Activated CD4-positive, alpha-beta T cell treated with anti-CD3 and anti-CD28 coated beads for 1 hour (primary cell): ENCODE measurements at places on chromosomes 3 and 15.

GRCh38 chr15:92805080-92805690 is 94.9 kb upstream of the CHD2 start:
- no peak for DNase-seq

DNA sequence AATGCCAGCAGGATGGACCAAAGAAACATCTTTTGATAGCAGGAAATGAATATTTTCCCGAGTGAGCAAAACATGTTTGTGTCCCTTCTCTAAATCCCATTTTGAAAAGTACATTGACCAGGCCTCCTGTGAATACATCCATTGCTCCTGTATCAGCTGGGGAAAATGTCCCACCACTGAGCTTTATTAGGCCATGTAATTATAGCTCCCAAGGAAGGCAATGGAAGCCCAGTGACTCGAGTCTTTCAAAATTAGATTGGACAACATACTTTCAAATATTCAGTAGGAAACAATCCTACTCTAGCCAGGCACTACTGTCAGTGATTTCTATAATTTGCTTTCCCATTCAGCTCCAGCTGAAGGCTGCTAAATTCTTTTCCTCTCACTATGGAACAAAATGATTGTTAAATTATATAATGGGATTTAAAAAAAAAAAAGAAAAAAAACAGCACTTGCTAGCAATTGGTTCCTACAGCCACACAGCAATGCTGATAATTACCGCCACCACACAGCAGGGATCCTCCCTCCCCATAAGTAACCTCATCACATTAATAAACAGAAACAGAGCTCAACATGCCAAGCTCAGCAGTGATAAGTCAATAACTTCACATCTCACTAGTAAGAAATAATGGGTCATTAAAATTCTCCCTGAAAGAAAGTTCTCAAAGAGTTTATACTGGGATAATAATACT is 172.4 kb upstream of the SLC2A2 start:
- DNase-seq: no peak

DNA sequence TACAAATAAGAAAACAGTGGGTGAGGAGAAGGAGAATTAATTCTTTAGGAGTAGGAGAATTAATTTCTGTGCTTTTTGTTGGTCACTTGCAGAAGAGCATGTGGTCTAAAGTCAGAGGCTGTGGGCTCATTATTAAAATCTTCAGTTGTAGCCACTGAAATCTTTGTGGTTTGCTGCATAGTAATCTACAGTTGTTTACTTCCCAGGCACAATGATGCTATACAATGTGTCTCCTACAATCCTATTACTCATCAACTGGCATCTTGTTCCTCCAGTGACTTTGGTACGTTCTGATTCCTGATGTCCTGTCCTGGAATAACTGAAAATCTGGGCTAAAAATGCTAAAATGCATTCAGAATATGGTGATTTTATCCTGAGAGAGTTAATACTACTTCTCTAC is 21.0 kb downstream of the IFT122 start:
- no peak for DNase-seq

GRCh38 chr3:194274424-194275085 is 76.6 kb downstream of the CPN2 start:
- DNase-seq: no peak

GRCh38 chr15:88653200-88654064 is 14.6 kb downstream of the ISG20 start:
- no peak for DNase-seq

GRCh38 chr3:177473903-177474302 is 276.6 kb upstream of the TBL1XR1 start:
- no peak for DNase-seq

GRCh38 chr15:83323296-83323711 is 38.8 kb upstream of the BNC1 start:
- no peak for DNase-seq

GRCh38 chr3:148651549-148651948 is 46.2 kb upstream of the AGTR1 start:
- no peak for DNase-seq

GRCh38 chr3:59772416-59773408 is 722.9 kb upstream of the CFAP20DC start:
- peak; percentile 15 for DNase-seq

DNA sequence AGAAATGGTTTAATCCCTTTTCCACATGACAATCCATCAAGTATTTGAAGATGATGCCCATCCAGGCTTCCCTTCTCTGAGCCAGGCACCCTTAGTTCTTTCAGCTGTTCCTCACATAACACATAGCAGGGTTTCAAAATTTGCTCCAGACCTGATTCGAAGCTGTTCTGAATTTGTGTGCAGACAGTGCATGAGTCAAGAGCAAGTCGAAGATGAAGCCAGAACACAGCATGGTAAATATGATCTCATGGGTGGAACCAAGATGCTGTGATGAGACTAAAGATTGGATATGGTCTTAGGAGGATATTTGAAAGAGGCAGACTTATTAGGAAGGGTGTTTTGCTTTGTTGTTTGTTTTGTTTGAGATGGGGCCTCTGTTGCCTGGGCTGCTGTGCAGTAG is 32.6 kb upstream of the PDE8A start:
- DNase-seq: no peak

DNA sequence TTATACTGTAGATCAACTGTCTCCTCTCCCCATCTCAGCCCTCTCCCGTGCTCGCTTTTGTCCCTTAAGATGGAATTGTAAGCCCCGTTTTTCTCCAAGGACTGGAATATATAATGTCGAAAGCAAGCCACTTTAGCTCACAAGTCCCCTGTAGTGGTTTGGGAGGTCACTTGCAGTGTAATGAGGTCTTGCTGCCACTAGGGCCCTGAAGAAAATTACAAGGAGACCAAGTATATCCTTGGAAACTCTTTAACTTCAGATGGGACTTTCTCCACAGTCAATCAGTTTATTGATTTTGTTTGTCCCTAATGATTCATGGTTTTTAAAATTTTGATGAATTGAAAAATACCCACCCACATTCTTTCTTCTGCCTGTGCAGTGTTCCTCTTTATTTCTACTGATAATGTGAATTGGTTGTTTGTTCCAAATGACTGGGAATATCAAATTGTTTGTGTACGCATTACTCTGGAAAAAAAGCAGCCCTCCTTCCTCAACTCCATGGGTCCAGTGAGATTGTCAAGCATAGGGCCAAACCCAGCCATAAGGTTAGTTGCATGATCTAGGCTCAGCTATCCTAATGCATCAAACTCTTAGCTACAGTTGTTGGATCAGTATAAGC is 294.8 kb downstream of the MCTP2 start:
- DNase-seq: no peak

- DNase-seq: no peak
These were observed 20.3 kb downstream of the FAM98B start for GRCh38 chr15:38474155-38474757.

GRCh38 chr3:181705086-181705480 is 6.6 kb upstream of the SOX2 start:
- DNase-seq: no peak

- DNase-seq: no peak
These were observed 873 bp downstream of the C3orf70 start for GRCh38 chr3:185151964-185152409.

- DNase-seq: no peak
These were observed 1022.4 kb downstream of the FHIT start for GRCh38 chr3:60228823-60229222.

- no peak for DNase-seq
These were observed 6.9 kb downstream of the CYFIP1 start for GRCh38 chr15:22973286-22973685.

GRCh38 chr3:13497386-13497785 is 17.3 kb downstream of the HDAC11 start:
- no peak for DNase-seq

DNA sequence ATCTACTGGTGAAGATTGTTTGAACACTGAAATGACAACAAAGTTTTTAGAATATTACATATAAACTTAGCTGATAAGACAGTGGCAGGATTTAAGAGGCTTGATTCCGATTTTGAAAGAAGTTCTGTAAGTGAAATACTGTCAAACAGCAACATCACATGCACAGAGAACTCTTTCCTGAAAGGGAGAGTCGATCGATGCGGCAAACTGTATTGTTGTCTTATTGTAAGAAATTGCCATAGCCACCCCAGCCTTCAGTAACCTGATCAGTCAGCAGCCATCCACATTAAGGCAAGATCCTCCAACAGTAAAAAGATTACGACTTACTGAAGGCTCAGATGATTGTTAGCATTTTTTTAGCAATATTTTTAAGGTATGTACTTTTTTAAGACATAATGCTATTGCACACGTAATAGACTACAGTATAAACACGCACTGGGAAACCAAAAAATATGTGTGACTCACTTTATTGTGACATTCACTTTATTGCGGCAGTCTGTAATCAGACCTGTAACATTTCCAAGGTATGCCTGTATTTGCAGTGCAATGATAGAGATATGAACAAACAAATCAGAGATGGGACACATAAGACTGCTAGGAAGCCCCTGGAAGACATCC is 225.6 kb upstream of the UBE2E1 start:
- DNase-seq: no peak

- DNase-seq: no peak
These were observed 121.9 kb upstream of the PDZRN3 start for GRCh38 chr3:73746623-73747022.

DNA sequence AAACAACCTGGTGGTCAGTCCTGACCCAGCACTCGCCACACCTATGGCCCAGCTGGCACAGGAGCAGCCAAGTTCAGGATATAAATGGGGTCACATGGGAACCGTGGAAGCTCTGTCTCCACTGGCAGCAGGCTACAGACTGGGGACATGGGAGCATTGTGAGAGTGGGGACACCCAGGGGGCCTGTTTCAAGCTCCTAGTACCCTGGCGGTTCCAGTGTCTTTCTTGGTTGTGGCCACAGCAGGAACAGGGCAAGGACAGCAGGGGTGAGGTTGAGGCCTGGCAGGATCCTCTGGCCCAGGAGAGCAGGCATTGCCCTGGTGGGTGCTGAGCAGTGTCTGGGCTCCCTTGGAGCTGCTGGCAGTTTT is 1.9 kb downstream of the CSK start:
- DNase-seq: no peak

DNA sequence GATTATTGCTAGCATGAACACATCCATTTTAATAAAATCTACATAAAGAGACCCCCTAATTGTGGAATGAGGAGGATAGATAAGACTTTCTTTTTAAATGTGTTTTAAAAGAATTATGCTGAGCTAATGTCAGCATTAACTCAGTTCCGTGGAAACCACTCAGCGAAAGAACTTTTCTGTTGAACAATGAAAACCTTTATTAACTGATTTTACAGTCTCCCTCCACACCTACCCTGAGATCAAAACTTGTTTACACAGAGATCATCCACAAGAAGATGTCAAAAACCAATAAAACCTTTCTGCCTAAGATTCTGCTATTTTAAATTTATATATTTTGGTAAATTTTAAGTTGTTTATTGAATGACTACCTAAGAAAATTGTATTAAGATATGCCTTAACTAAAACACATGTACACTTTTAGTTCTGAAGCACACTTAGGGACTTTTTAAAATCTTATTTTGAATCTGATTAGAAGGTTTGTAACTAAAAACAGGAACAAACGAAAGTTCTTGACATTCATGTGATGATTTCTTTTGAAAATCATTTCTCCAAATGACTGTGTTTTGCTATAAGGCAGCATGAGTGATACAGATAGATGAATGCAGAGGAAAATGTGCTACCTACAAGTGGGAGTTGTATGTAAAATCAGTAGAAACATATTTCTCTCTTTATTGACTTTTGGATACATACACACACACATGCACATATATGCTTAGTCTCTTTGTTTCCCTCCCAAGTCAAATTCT is 369.0 kb downstream of the UNC13C start:
- no peak for DNase-seq

DNA sequence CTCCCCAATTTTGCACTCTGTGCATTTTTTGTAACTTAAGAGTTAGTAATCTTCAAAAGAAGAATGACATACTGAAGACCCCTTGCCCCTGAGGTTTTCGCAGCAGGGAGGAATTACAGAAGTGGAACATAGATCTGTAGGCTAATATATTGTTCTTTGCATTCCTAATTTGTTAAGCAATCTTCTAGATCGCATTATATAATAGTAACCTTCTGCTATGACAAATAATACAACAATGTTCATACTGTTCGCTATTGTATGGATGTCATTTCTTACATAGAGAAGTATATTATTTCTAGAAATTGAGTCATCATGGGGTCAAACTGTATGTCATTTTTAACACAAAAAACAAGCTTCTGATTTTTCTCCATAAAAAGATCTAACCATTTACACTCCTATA is 95.8 kb upstream of the TGFBR2 start:
- DNase-seq: no peak

- no peak for DNase-seq
These were observed 286.1 kb upstream of the TPM1 start for GRCh38 chr15:62756326-62756994.

DNA sequence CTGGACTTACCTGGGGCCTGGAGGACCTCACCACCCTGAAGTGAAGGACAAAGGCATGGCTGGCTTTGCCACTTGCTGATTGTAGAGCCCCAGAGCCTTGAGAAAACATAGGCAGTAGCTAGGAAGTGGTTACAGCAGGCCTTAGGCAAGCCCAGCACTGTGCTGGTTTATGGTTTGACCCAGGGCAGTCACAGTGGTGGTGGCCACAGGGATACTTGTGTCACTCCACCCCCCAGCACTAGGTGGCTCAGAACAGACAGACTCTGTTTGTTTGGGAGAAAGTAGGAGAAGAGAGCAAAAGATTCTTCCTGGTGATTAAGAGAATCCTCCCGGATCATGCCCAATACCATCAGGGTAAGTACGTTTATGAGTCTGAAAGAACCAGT is 13.2 kb upstream of the COL8A1 start:
- no peak for DNase-seq
